SJSA1 (cell line): ENCODE measurements at places on chromosomes 4 and X. TPM values are rescaled to one million over a fixed set of nuclear protein-coding genes. Genes with fewer than 3 reads are reported as not detected.
A peak's percentile ranks its signal among the peaks of the same experiment; 100 is the strongest.

The HS3ST1 gene
- not detected in 2 replicates for total RNA-seq

The MND1 gene
- total RNA-seq, result 19.3 and 35.1 TPM in 2 replicates

The CLNK gene
- not detected in 2 replicates for total RNA-seq

GRCh38 chr4:87103086-87103485, 117.3 kb downstream of the KLHL8 start:
- DNase-seq, result no peak

DNA sequence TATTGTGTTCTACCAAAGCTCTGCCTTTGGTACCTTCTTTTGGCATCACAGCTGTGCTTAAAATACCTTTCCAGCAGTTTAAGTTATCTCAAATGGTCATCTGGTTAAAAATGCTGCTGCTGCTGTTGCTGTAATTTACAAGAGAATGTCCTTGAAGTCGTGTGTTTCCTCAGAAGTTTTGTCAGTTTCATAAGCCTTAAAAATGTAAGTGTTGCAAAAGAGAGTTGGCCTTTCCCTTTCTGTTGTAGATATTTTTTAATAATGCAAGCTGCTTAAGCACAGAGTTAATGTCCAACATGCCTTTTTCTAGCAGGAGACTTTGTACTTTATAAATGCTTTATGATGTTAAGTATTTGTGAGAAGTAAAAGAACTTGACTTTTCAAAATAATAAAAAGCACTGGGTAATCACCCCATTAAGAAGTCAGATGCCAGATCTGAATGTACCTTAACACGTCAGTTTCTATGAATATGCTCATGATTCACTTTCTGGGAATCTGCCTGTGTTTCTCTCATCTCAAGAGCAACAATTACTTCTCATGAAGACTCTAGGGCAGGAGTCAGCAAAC, 35.3 kb upstream of the TENM3 start:
- peak; percentile 83 for DNase-seq

DNA sequence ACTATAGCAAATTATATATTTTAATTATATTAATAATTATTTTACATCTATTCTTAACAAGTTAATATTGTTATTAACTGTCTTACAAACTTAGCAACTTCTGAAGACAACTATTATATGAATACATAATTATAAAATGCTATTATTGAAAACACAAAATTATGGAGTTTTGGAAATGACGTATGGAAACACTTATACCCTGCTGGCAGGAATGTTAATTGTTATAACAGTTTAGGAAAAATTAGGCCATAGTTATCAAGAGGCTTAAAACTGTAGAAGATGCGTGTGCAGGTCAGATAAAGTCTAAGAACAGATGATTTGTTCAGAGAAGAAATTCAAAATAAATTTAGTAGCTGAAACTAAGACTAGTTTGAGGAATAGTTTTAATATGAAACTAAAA, 211.7 kb downstream of the FAT4 start:
- DNase-seq, result no peak
